ENCODE measurements at places on chromosomes 7 and 10.

- DNase-seq, result no peak
Measured at GRCh38 chr10:124160943-124161582, 67.7 kb upstream of the CHST15 start.

DNA sequence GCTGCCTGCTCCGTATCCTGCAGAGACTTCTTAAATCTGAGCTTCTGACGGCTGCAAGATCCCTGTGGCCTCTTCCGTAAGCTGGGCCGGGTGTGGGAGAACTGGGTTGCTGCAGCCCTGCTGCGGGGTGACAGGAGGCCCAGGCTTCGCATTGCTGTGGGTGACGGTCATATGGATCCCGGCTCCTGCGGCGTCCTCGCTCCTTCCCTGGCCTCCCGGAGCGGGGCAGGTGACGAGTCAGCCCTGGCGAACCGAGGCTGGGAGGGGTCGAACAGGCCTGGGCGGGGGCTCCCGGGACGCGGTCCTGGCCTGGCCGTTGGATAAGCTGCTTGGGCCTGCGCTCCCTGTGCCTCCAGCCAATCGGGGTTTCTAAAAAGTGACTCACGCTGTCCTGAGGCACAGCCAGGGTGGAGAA lies 7.8 kb upstream of the UBE2D1 start:
- no peak for DNase-seq

DNA sequence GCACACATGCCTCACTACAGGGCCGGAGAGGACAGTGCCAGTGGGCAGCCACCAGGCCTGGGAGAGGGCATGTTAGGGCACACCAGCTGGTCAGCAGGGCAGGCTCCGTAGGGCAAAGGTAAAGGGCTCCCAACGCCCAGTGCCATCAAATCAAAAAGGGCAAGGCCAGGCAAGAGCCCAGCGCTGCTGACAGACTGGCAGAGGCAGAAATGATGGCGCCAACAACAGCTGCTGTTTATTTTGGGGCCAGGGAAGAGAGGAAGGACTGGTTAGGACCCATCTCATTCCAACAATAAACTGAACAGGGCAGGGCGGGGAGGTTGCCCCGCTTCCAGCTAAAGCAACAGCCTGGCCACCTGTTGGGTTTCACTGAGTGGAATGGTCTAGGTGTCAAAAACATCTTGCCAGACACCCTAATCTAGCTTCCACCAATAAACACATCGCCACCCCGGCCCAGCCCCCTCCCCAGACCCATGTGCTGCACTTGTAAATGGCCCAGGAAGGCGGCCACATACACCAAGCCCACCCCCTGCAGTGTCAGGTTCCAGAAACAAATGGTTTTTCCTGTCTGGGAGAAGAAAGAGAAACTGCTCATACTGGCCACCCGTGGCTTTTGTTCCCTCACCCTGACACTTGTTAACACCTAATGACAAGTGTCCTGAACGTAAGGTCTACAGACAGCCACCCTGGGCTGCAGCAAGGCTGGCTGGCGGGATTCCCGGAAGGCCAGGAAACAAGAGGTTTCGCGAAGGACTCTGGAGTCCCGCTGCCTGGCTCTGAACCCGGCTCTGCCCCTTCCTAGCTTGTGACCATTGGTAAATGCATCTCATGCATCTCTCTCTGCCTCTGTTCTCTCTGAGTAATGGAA lies 15.3 kb downstream of the SH3PXD2A start:
- no peak for DNase-seq

DNA sequence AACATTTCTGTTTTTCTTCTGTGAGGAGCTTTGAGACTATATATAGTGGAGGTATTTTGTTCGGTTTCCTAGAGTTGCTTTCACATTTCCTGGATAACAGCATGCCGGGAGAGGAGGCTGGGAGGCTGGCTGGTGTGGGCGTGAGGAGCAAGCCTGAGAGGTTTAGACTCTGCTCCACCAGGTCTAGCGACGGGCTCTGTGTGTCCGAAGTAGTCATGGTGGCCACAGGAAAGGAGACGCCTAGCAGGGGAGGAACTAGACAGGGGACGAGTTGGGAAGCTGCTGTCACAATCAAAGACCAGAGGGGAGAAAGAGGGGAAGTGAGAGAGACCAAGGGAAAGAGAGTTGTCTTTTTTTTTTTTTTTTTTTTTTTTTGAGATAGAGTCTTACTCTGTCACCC lies 19.6 kb downstream of the PTPRE start:
- no peak for DNase-seq

DNA sequence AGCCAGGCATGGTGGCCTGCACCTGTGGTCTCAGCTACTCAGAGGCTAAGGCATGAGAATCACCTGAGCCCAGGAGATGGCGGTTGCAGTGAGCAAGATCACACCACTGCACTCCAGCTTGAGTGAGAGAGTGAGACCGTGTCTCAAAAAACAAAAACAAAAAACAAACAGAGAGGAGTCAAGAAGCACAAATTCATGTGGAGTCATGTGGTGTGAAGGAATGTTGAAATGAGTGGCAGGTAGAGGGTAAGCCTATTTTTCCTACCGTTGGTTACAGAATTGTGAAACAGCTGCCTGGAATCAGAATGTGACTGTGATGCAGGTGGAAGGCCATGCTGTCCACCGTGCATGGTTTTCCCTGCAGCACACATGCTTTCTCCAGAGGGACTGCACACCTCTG lies 23.7 kb upstream of the NUB1 start:
- DNase-seq, result no peak

DNA sequence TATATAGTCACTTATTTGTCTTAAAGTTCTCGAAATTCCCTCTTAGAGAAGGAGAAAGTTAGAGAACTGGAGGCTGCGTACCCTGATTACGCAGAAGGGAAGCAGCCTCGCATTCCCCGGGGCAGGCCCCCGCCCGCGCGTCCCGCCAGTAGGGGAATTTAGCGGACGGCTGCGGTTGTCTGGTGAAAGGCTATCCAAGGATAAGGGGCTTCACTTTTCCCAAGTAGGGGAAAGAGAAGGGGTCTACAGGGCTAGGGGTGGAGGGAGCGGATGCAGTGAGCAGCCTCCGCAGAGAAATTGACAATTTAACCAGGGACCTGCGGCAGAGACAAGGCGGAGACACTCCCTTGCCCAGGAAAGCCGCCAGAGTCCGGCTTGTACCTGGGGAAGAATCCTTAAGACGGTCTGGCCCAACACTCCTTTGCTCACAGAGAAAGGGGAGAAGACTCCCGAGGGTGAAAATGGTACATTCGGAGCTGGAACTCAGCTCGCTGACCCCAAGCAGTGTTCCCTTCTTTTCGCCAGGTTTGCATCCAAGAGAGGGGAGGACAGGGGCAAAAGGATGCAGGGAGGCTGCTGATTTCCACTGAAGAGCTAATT lies 994 bp upstream of the MAGI2 start:
- no peak for DNase-seq

GRCh38 chr10:121411004-121411403 lies 187.2 kb downstream of the FGFR2 start:
- DNase-seq, result no peak

DNA sequence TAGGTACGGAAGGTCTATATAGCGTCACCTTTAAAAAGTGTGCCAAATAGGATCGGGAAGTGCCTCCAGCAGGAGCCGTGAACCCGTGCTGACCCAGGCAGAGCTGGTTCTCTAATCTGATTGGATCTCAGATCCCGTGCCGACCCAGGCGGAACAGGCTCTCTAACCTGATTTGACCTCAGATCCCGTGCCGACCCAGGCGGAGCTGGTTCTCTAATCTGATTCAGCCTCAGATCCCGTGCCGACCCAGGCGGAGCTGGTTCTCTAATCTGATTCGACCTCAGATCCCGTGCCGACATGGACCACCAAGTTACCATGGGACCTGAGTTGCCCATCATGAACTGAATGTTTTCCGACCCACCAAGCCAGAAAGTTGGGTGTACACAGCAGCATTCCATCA lies 463.9 kb downstream of the PTPRN2 start:
- DNase-seq, result no peak

DNA sequence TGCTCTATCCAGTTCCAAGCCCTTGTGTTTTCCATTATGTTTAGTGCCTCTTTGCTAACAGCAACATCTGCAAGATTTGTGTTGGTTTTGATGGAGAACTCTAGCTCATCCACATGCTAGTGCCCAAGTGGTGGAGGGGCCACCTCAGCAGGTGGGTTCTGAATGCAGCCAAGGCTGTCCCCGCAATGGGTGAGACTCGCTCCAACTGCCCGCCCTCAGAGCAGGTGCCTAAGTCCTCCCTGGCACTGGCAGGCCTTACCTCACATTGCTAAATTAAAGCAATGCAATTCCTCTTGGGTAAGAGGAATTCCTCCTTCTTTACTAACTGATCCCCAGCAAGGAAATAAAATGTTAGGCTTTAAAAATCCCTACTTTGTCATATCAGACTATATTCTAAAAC lies 146.8 kb downstream of the ADCY1 start:
- DNase-seq, result no peak

GRCh38 chr7:114048386-114049235 lies 129.8 kb upstream of the PPP1R3A start:
- peak; percentile 23 for DNase-seq

DNA sequence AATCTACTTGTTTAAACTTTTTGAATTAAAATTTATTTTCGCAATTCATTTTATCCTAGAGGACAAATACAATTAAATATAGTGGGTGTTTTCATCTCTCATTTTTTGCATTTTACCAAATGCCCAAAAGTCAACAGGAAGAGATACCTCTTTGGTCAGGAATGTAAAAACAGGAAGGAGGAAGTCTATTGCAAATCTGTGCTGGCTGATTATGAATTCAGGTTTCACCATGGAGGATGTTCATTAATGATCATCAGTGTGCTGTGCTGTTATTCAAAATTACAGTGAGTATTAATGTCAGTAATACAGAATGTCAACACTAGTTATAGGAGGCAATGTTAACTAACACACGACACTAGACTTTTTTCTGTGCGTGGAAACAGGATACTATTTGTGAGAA lies 24.7 kb downstream of the EXOC6 start:
- no peak for DNase-seq

GRCh38 chr7:151888079-151889067 lies 11.5 kb upstream of the PRKAG2 start:
- DNase-seq, result no peak

DNA sequence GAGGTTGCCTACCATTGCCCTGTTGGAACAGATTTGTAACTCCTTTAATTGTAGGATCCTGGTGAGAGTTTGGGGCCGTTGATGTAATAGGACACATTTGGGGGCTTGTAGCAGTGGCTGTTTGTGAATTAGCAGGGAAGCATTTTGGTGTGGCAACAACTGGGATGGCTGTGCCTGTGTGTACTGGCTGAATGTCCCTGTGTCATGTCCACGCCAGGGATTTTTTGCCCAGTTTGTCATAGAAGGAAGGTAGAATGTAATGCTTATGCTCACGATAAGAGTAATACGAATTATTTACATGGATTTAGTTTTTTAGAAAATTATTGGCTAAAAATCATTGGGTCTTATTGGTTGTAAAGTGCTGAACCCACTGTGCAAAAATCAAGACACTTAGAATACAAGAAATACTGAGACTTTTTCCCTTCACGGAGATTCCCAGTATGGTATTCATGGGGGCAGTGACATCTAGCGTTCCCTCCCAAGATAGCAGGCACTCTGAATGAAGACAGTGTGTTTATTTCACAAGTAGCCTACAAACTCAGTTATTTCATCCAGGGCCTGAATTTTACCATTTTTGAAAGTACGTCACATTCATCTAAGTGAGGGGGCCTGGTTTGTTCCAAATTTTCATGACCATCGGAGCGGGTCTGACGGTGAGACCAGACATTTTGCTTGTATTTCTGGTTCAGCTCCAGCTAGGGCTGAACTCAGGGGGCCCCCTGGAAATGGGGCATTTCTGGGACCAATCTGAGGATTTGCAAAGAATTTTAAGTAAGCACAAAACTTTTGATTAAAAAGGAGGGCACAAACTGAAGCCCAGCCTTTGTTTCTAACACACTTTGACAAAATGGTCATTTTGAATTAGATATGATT lies 74.7 kb downstream of the CACNB2 start:
- peak; percentile 11 for DNase-seq

GRCh38 chr7:49800031-49800430 lies 26.6 kb downstream of the VWC2 start:
- DNase-seq, result no peak

- DNase-seq, result peak; percentile 54
Measured at GRCh38 chr10:132448248-132448731, 51.3 kb downstream of the PWWP2B start.

- no peak for DNase-seq
Measured at GRCh38 chr10:115844591-115844990, 428.4 kb downstream of the GFRA1 start.

- DNase-seq, result no peak
Measured at GRCh38 chr10:60334991-60335390, 54.7 kb downstream of the ANK3 start.

DNA sequence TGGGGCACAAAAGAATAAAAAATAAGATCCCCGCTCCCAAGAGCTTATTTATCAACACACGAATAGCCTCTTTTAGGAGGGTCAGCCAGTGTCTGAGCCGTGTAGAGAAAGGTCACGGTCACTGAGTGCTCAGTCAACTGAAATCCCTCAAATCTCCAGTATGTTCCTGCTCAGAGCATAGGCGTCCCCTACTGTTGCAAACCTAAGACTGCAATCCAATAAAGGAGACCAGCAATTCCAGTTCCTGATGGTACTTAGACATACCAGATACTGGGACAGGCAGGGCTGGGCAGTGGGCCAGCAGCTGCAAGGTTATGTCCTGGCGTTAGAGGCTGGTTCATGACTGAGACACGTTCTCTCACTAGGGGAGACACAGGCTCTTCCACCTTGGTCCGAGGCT lies 93.6 kb downstream of the CACNB2 start:
- DNase-seq, result no peak

DNA sequence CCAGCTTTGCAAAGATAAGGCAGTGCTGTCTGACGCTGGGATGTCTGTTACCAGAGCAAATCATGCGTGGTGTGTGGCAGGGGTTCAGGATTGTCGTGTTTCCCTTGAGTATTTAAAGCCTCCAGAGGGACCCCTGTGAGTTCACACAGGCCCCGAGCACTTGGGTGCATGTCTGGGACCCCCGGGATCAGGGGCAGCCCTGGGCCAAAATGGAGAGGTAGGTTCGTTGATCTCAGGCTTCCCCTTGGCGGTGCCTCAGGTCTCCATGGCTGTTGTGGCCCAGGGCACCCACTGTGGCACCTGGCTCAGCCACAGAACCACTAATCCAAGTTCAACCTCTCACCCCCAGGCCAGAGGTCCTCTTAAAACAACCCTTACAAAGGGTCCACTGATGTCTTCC lies 523.1 kb upstream of the DPP6 start:
- no peak for DNase-seq
